Stimulated activated CD4-positive, alpha-beta T cell treated with anti-CD3 and anti-CD28 coated beads, TNF-alpha, amount 100 ng/mL, for 4 hours (primary cell): ENCODE measurements at places on chromosomes 2 and 18.

- no peak for DNase-seq
Observed at GRCh38 chr2:214088536-214088935, 322.3 kb upstream of the VWC2L start.

DNA sequence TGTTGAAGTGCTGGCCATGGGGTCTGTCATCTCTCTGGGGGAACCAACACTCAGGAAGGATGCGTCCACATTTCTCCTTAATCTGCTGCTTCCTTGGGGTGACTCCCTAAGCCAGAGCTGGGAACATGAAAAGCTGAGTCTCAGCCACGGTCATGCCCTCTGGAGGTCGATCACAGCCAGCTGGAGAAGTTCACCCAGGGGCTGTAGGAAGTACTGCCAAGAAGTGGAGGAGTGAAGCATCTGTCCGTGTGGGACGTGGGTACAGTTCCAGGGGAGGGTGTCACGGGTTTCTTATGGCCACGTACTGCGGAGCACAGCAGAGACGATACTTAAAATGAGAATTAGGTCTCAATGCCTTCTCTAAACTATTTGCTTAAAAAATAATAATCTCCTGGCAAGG lies 42.4 kb upstream of the IGFBP2 start:
- no peak for DNase-seq

DNA sequence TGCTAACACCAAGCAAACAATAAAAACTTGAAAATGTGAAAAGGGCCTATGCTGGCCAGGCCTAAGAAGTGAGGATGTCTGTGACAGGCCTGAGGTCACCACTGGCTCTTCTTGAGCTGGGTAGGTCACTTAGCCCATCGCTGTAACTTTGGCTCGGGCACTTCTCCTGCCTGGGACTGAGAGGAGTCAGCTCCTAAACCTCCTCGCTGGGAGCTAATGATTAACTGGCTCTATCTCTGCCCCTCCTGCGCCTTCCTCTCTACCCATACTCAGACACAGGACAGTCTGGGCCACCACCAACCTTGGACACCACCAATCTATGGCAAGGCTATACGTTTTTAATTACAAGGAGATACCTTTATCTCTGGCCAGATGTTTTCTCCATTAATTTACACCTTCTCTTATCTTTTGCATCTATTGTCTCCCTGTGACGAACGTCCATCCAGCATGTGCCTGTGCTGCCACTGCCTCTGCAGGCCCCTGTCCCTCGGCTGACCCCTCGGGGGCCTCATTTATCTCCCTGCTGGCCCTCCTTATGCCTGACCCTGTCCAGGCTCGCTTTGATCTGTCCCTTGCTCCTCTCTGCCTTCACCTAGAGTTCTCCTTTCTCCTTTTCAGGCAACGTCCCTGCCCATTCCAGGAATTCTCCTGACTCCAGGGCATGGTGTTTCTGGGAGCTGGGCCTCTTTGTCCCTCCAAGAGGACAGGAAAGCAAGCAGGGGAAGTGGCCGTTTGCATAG lies 149.1 kb upstream of the GATA6 start:
- DNase-seq: no peak

DNA sequence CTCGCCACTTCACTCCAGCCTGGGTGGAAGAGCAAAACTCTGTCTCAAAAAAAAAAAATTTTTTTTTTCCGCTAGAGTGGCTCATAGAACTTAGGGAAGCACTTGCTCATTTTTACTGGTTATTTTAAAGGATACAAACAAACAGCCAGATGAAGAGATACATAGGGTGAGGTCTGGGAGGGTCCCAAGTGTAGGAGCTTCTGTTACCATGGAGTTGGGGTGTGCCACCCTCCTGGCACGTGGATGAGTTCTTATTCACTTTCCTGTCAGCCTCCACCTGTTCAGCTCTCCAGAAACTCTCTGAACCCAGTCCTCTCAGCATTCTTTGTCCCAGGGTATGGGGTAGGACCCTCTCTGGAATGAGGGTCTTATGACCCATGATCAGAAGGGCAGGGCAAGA lies 4.9 kb upstream of the MAT2A start:
- DNase-seq: no peak

DNA sequence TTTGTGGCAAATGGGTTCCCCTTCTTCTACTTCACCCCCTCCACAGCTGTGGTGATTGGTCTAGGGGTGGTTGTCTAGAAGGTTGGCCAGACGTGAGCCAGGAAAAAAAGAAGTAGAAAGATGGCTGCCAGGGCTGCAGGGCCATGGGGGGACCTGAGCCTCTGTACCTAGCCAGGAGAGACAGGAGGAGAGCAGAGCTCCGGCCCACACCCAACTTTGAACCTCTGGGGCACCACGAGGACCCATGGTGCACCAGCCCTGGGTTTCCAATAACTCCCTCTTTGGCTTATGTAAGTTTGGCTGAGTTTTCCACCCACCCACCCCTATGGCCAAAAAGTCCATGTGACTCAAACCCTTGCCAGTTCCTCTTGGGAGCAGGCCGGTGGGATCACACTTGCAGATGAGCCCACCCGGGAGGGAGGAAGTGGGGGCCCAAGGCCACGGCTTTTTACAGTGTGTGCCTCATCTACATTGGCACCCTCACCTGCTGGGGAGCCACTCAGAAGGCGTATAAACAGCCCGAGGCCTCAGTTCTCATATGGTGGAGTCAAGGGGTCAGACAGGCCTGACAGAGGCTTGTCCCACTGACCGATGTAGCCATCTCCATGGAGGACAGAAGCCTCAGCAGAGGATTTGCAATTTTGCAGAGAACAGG lies 293.1 kb upstream of the HDAC4 start:
- DNase-seq: no peak

DNA sequence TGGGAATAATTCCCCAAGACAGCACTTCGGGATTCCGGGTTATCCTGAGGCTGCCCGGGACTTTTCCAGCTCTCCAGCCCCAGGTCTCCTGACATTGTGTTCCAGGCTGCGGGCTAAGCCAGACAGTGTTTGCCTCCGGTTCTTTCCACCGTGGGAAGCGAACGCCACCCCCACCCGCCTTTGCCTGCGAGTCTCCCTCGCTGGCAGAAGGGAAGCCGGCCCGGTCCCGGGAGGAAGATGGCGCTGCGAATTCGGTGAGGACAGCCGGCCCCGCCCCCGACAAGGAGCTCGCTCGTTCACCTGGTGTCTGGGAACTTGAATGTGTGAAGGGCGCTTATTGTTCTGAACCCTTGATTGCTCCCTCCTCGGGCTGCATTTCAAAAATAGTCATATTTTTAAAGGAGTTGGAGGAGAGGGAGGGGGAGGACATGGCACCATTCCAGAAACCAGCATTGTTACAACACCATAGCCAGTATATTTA lies 2.9 kb downstream of the LRATD1 start:
- DNase-seq: no peak
